ENCODE measurements at places on chromosomes 11 and 22. TPM values are rescaled to one million over a fixed set of nuclear protein-coding genes. Genes with fewer than 3 reads are reported as not detected.

DNA sequence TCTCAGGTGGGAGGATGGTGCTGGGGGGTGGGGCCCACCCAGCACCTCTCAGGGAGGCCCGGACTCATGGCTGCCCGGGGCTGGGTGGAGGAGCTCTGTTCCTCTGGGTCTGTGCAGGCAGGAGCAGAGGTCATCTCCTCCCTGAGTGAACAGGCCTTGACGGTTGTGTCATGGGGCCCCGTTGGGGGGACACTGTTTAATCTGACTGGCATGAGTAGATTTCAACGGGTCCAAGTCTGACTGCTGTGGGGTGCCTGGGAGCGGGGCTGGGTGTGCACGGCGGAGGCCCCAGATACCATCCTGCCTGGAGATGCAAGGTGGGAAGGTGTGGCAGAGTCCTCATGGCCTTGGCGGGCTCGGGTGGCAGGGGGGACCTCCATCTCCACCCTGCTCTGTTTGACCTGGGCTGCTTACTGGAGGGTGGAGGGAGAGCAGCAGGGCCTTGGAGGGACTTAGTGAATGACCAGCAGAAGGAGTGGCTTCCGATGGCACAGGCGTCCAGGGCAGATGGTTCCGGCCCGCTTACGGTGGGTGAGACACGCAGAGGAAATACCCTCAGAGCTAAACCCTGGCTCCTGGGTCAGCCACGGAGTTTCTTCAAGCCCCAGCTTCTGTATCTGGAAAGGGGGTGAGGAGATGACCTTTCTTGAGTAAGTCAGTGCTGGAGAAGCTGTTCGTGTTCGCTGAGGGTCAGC is 48.7 kb downstream of the SMIM38 start:
- DNase-seq = no peak

- peak; percentile 56 for DNase-seq
Measured at GRCh38 chr11:62124186-62125113, 639 bp downstream of the INCENP start.

- no peak for DNase-seq
Measured at GRCh38 chr11:83508804-83509203, 222.6 kb upstream of the CCDC90B start.

GRCh38 chr11:67120456-67120855 is 1.4 kb downstream of the KDM2A start:
- DNase-seq = no peak

- no peak for DNase-seq
Measured at GRCh38 chr11:68528630-68529029, 68.1 kb downstream of the PPP6R3 start.

DNA sequence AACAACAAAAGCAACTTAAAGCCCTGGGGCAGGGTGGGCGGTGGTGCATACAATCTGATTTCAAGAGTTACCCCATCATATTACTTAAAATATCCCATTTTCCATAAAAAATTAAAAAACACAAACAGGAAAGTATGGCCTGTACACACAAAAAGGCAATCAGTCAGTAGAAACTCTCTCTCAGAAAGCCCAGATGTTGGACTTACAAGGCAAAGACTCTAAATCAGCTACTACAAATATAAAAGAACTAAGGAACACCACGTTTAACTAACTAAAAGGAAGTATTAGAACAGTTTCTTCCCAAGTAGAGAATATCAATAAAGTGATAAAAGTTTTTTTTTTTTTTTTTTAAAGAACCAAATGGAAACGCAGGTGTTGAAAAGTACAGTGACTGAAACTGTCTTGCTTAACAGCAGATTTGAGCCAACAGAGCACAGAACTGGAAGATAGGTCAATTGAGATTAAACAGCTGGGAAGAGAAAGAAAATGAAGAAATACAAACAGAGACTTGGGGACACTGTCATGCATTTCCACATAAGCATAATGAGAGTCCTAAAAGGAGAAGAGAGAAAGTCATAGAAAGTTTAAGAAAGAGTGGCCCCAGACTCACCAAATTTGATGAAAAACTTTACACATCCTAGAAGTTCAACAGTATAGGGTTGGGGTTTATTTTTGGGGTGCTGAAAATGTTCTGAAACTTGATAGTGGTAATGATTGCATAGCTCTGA is 8.6 kb downstream of the SC5D start:
- no peak for DNase-seq

DNA sequence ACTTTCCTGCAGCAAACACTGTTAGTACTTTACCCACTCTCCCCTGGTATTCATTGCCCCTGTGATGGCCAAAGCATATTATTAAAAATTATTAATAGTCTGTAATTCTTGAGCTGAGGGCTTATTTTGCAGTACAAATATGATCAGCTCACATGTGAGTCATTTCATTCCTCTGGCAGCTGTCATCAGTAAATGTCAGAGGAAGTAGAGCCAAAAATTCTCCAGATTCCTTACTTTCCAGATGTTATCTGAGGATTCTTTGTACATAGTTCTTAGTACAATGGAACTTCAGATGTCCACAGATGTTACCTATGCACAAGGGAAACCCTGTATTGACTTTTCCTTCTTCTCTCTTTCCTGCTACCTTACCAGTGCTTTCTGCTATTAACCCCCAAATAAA is 12.5 kb downstream of the OR5B3 start:
- DNase-seq = no peak

DNA sequence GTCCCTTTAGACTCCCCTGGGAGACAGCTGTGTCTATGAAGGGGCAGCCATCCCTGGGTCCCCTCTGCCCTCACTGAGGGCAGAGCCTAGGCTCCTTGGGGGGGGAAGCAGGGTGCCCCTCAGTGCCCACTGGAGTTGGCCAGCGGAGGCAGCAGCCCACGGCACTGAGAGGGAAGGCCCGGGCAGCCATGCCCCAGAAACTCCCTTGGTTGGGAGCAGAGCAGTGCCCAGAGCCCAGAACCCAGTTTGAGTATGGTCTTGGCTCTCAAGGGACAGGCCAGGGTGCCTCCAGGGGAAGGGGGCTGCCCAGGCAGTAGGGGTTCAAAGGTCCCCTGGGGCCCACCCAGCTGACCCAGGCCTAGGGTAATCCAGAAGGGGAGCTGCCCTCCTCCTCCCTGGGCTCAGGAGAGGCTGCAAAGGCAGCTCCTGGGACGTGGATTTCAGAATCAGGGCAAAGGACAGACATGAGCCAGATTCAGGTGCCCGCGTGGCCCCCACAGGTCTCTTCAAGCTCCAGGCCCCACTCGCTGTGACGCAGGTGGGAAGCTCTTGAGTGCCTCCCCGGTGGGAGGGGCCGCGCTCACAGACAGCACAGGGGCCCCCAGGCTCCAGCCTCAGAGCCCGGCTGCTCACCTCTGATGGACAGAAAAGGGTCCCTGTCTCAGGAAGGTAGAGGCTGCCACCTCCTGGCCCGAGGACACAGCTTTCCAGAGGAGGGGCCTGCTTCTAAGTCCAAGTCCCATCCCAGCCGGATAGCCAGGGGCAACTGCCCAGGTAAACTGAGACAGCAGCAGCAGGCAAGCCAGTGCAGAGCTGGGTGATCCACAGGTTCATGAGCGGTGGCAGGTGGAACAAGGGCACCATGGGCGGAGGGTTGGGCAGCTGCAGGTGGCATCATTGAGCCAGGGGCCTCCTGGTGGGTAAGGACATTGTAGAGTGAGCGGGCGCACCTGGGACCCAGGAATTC is 2.6 kb downstream of the C11orf21 start:
- DNase-seq = peak; percentile 38

DNA sequence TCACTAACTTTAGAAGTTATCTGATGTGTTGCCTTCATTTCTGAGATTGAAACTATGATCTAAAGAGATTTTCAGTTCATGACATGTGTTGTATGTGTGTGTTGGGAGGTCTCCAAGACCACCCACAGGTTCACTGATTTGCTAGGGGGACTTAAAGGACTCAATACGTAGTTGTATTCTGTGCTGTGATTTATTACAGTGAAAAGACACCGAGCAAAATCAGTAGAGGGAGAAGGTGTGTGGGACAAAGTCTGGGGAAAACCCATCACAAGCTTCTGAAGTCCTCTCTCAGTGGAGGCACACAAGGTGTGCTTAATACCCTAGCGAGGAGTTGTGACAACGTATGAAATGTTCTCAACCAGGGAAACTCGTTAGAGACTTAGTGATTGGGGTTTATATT is 35.6 kb downstream of the RNF169 start:
- DNase-seq = no peak

- DNase-seq = no peak
Measured at GRCh38 chr11:34953955-34954354, 37.5 kb downstream of the PDHX start.

- no peak for DNase-seq
Measured at GRCh38 chr11:62863687-62864335, 16.9 kb upstream of the SLC3A2 start.

DNA sequence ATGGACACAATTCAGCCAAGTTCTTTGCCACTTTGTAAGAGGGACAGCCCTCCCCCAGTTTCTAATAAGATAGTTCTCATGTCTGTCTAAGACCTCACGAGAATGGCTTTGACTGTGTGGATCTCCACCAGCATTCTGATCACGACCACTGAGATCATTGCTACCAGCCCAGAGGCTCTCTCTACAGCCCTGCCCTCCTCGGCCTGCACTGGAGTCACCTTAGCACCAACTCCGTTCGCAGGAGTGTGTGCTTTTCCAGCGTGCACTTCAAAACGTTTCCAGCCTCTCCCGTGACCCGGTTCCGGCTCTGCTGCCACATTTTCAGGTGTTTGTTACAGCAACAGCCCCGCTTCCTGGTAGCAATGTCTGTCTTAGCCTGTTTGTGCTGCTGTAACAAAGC is 26.2 kb downstream of the TSPAN32 start:
- DNase-seq = no peak

GRCh38 chr11:79626135-79627075 is 185.6 kb upstream of the TENM4 start:
- DNase-seq = no peak

GRCh38 chr22:28894334-28894733 is 11.0 kb downstream of the ZNRF3 start:
- peak; percentile 62 for DNase-seq

- DNase-seq = no peak
Measured at GRCh38 chr11:45280449-45280848, 5.7 kb downstream of the SYT13 start.

- no peak for DNase-seq
Measured at GRCh38 chr11:121500717-121501116, 48.0 kb upstream of the SORL1-AS1 start.

GRCh38 chr22:45163099-45163450 is 650 bp upstream of the NUP50 start:
- DNase-seq = no peak

DNA sequence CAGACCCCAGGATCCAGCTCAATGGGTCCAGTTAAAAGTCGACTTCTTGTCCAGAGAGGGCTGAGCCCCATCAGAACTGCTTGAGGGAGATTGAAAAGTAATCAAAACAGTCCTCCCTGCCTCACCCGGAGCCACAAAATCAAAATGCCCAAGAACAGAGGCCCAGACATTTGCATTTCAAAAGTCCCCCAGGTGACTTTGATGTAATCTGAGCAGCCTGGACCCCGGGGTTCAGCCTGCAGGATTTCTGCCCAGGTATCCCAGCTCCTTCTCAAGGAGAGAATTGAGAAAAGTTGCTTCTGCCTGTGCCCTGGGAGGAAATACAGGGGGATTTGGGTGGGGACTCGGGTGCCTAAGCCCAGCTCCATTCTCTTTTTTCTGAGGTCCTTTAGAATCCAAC is 1385.0 kb downstream of the TBC1D22A start:
- DNase-seq = no peak

CELF1 gene
- total RNA-seq = 76.1 TPM

BRSK2 gene
- 0.52 TPM for total RNA-seq

B3GAT1 gene
- total RNA-seq = not detected

CHRDL2 gene
- total RNA-seq = 26.5 TPM

C11orf42 gene
- total RNA-seq = not detected

ADORA2A gene
- total RNA-seq = 1.5 TPM

Measured in colonic mucosa (tissue), 4 donors.